ENCODE measurements at places on chromosomes 2 and 18. TPM values are rescaled to one million over a fixed set of nuclear protein-coding genes. Genes with fewer than 3 reads are reported as not detected.

DNA sequence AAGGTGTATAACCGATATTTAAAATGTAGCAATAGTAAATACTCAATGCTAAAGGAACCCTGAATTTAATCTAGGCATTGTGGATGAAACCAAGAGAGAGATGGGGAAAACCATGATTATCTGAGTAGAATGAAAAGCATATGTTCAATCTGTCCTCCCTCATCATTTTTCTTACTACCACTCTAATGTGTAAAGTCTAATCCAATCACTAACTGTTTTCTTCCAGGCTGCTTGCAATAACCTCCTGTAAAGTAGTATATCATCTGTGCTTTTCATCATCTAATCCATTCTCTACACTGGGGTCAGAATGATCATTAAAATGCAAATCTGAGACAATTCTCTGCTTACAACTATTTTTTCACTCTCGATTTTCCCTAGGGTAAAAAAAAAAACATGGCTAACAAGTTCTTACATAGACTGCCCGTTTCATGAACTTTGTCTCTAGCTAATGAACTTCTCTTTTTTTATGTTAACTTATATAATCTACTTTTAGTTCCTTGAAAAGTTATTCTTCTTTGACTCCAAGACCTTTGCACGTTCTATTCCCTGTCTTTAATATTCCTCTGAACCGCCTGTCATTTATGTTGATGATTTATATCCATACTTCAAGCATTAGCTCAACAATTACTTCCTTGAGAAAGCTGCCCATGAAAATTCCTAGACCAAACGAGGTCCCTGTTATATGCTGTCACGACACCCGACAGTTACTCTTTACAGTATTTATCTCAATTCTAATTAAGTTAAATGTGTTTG is 94.7 kb upstream of the SLC8A1 start:
- H3K4me1 ChIP-seq, result no peaks in the 10 kb centered on the region
- no peak for DNase-seq
- no peaks in the 10 kb centered on the region for H3K27me3 ChIP-seq
- H3K4me3 ChIP-seq, result no peak overlapping the region
- H3K27ac ChIP-seq, result no peak overlapping the region

DNA sequence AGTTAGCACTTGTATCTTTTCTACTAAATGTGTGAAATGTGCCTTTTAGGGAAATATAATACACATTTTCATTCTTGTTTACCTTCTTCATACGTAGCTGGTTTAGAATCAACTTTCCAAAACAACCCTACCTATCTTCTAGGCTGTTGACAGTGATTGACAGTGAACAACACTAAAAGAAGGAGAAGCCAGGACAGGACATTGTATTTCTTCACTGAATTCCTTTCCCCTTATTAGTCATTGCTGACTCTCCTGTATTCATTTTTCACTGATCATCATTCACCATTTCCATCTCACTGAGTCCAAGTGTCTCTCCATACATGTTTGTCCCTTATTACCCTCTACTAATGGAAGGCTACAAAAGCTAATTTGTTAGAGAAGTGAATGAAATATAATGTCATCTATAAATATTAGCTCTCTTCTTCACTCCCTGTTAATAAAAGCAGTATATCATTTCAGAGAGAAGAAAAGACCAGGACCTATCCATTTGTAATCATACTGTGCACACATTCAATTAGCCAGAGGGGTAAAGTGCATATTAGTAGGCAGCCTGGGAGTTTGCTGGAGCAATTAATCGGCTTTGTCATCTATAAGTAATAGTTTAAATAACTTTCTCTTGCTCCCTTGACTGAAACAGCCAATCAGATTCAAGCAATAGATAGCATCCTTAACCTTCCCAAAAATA is 192.5 kb upstream of the FOSL2 start:
- DNase-seq, result no peak
- H3K27me3 ChIP-seq, result no peaks in the 10 kb centered on the region
- no peak overlapping the region for H3K27ac ChIP-seq
- H3K4me3 ChIP-seq, result no peak overlapping the region
- H3K36me3 ChIP-seq, result no peaks in the 10 kb centered on the region
- H3K4me1 ChIP-seq, result no peaks in the 10 kb centered on the region

DNA sequence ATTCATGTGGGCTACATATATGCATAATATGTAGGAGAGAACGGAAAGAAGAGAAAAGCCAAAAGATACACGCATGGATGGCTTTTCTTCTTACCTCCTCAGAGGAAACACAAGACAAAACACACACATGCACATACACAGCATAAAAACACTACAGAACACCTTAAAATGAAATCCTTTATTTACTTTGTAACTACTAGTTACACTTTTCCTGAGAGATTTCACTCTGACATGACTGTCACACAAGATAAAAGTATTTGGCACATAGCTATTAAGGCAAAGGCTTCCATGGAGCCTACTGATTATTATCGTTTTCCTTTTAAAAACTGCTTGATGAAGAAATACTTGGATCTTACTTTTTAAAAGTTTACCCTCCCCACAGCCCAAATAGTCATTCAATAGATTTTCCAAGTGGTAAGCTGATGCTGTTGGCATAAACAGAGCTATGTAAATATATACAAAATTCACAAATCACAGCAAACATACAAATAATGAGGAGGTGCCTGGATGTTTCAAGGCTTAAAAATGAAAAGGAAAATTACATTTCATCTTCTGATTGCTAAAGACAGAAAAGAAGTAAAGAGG is 8.6 kb downstream of the ZEB2 start:
- H3K27ac ChIP-seq, result peak overlapping the region; percentile 45
- H3K4me3 ChIP-seq, result no peak overlapping the region
- H3K27me3 ChIP-seq, result no peaks in the 10 kb centered on the region
- peaks cover 51% of the 10 kb centered on the region for H3K4me1 ChIP-seq
- peaks cover 16% of the 10 kb centered on the region for H3K36me3 ChIP-seq

GRCh38 chr2:149019768-149020167 is 18.7 kb upstream of the LYPD6B start:
- H3K36me3 ChIP-seq, result no peaks in the 10 kb centered on the region
- H3K27ac ChIP-seq, result no peak overlapping the region
- H3K4me1 ChIP-seq, result peaks cover 2% of the 10 kb centered on the region
- H3K27me3 ChIP-seq, result no peaks in the 10 kb centered on the region
- DNase-seq, result no peak
- H3K4me3 ChIP-seq, result no peak overlapping the region

DNA sequence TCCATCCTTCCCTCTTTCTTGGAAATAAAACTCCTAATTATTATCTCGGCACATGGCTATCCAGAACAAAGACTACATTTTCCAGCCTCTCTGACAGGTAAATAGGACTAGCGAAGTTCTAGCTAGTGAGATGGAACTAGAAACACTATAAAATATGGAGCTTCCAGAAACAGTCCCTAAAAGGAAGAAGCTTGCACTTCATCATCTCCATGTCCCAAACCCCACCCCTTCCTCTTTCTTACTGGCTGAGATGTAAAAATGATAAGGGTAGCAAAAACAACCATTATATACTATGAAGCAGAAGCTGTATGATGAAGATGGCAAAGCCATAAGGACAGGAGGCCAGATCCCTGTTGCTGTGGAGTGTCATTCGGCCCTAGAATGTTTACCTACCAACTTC is 11.7 kb upstream of the ACTR2 start:
- no peak overlapping the region for H3K27ac ChIP-seq
- H3K4me1 ChIP-seq, result no peaks in the 10 kb centered on the region
- no peak for DNase-seq
- no peaks in the 10 kb centered on the region for H3K36me3 ChIP-seq
- no peaks in the 10 kb centered on the region for H3K27me3 ChIP-seq
- no peak overlapping the region for H3K4me3 ChIP-seq

The CRYGC gene
- 0.31 TPM for polyA plus RNA-seq

The ZNF407 gene
- polyA plus RNA-seq, result 2.6 TPM

The ALPP gene
- not detected for polyA plus RNA-seq

The SLC5A7 gene
- polyA plus RNA-seq, result 0.12 TPM

Measured in SK-N-SH (cell line).